ENCODE measurements at places on chromosomes 3 and 15. TPM values are rescaled to one million over a fixed set of nuclear protein-coding genes. Genes with fewer than 3 reads are reported as not detected.

Gene RASL12
- 6.1 TPM for polyA plus RNA-seq

DNA sequence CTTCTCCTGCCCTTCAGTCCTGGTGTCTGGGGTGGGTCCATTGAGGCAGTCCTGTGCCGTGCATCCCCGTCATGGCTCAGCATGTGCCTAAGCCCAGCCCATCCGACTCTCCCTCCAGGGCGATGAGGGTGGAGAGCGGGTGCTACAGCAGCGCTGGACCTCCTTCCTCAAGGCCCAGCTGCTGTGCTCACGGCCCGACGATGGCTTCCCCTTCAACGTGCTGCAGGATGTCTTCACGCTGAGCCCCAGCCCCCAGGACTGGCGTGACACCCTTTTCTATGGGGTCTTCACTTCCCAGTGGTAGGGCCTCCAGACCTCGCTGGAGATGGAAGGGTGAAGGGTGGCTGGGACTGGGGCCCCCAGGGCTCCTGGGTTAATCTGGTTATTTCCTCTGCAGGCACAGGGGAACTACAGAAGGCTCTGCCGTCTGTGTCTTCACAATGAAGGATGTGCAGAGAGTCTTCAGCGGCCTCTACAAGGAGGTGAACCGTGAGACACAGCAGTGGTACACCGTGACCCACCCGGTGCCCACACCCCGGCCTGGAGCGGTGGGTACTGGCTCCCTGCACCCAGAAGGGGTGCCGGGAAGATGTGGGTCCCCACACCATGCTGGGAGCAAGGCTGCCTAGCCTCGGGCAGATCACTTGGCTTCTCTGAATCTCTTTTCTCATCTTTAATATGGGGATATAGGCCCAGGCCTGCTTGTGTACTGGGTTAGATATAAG, 10.1 kb downstream of the CIB1 start:
- no peak for DNase-seq

DNA sequence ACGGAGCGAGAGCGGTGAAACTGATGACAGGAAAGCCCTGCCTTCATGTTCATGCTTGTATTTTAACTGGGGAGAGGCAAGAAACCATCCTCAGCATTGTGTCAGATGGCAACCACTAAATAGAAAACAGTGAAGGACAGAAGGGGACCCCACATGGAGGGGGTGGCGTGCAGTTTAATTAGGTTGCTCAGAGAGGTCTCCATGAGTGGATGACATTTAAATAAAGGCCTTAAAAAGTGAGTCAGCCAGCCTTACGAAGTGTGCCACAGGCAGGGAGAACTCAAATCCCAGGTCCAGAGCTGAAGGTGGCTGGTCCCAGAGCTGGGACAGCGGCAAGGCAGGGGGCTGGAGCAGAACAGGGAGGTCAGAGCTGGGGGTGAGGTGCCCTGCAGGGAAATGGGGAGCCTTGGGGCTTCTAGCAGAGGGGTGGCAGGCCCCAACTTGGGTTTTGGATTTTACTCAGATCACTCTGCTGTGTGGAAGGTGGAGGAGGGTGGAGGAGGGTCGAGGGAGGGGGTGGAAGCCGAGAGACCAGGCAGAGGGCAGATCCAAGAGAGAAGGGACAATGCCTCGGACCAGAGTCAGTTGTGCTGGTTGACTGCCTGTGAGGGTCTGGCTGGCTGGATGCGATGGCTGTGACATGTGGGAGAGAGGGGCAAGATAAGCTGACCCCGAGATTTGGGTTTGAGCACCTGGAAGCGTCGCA, 73.7 kb downstream of the KLF13 start:
- no peak for DNase-seq

Gene LRTM1
- not detected for polyA plus RNA-seq

DNA sequence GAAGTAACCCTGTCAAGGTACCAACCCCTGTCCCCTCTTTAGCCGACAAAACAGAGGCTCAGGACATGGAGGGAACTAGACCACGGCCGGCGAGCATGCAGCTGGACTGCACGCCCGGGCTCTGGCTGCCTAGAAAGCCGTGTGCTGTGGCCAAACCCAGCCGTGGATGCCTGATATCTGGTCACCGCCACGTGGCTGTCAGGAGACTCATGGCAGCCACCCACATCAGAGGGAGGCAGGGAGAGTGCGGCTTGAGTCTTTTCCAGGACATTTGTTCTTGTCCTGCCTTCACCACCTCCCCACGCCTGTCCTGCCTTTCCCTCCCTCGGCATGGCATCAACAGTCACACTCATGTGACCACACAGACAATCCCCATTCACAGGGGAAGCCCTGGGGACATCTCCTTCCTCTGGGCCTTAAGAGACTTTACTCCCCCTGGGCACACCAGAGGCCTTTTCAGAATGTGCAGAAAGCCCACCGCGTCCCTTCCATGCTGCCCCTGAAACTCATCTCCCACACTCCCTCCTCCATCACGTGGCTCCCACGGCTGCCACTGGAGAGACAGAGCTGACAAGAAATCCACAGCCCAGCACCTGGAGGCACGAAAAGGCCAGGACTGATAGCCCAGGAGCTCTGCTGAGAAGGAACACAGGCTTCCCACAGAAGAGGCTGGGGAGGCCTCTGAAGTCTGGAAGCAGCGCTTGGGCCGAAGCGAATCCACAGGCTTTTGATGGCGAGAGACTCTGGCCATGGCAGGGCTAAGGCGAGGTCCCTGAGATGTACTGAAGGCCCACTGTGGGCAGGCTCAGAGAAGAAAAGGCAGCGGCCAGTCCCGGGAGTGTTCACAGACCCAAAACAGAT, 71.2 kb upstream of the IQSEC1 start:
- no peak for DNase-seq

DNA sequence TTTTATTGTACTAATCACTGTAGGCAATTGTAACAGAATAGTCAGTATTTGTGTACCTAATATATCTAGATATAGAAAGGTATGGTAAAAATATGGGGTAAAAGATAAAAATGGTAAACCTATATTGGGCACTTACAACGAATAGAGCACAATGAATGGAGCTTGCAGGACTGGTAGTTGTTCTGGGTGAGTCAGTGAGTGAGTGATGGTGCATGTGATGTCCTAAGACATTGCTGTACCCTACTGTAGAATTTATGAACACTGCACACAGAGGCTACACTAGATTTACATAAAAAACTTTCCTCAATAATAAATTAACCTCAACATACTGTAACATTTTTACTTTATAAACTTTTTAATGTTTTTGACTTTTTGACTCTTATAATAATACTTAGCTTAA, 274.3 kb upstream of the PPP2R3A start:
- no peak for DNase-seq

Gene FETUB
- polyA plus RNA-seq, result 0.65 TPM

DNA sequence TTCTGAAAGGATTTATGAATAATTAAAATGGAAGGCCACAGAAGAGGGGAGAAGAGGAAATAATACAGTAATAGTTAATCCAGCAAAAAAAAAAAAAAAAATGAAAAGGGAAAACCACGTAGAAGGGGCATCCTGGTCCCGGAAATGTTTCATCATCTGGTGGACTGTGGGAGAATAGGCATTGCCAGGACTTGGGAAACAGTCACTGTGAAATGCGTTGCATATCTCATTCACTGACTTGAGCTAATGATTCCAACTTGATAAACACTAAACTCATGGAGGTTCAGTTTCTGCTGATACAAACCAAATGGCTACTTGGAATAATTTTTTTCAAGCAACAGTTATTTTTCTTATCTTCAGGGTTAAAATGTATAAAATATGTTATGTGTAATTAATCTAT, 3.2 kb downstream of the XCR1 start:
- no peak for DNase-seq

GRCh38 chr3:58058361-58059263, 50.4 kb downstream of the FLNB start:
- DNase-seq, result no peak

Data from left renal cortex interstitium (tissue), 4 donors.